ENCODE measurements at places on chromosomes 13 and 19.

DNA sequence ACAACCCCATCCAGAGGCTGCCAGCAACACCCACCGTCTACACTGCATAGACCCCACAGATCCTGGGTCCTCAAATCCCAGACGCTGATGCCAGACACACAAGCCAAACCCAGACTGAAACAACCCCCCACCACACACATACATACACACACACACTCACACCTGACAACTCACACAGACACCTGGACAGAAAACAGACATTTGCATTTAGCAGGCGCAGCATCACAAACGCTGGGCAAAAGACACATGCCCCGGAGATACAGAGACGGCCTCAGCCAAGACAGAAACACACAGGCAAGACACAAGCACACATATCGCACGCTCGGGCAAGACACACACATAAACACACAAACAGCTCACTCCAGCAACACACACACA is 1.3 kb downstream of the BBC3 start:
- no peak for DNase-seq

GRCh38 chr13:96093296-96094006 is 3.5 kb downstream of the HS6ST3 start:
- DNase-seq: no peak

GRCh38 chr19:2627855-2628254 is 74.6 kb downstream of the GNG7 start:
- no peak for DNase-seq

DNA sequence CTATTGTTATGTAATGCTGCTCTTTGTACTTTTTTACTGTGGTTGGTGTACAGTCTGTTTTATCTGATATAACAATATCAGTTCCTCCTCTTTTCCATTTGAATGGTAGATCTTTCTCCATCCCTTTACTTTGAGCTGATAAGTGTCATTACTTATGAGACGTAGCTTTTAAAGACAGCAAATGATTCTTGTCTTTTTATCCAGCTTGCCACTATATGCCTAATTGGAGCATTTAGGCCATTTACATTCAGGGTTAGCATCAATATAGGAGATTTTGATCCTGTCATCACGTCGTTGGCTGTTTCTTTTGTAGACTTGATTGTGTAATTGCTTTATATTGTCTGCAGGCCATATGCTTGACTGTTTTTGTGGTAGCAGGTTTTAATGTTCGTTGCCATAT is 894.2 kb upstream of the ATXN8OS start:
- DNase-seq: no peak

GRCh38 chr13:76316998-76317527 is 569.1 kb downstream of the KCTD12 start:
- no peak for DNase-seq

GRCh38 chr19:16372065-16372915 is 47.7 kb downstream of the KLF2 start:
- no peak for DNase-seq

DNA sequence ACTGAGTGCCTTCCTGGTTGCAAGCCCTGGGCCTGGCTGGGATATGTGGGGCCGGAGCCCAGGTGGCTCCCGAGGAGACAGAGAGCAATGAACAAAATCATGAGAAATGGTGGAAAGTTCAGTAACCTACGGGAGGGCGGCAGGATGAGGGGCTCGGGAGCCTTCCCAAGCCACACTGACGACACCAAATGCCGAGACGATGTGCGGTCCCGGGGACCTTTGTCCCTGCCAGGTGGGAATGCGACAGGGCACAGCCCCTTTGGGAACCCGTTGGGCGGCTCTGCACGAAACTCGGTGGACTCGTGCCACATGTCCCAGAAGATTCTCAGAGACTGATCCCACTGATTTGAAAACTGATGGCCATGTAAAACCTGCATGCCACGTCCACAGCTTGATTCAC is 11.7 kb upstream of the ZNF14 start:
- no peak for DNase-seq

DNA sequence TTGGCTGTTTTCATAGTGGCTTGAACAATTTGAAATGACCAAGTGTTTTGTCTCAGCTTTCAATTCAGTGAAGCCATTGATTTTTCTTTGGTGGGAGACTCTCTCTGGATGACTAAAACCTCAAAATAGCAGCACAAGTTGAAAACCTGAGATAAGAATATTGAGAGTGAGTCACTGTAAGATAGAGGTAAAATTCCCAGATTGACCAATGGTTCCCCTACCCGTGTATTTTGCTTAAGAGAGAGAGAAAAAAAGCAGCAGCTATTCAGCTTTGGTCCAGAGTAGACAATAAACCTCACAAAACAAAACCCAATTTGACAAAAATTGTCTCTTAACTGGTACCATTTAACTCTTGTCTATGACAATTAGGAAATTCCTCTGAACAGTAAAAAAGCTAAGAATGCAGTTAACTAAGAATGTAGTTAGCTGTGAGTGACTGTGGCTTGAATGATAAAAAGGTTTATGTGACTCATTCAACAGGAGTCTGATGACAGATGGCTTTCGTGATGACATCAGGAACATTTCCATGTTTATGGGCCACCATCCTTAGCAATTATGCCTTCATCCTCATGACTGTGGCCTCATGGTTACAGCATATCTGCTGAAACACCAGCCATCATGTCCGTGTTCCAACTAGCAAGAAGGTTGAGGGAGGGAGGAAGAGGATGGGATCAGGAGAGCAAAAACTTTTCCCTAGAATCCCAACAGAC is 356.9 kb downstream of the NDFIP2 start:
- DNase-seq: no peak

GRCh38 chr13:26424181-26424580 is 133.3 kb upstream of the WASF3 start:
- DNase-seq: no peak

DNA sequence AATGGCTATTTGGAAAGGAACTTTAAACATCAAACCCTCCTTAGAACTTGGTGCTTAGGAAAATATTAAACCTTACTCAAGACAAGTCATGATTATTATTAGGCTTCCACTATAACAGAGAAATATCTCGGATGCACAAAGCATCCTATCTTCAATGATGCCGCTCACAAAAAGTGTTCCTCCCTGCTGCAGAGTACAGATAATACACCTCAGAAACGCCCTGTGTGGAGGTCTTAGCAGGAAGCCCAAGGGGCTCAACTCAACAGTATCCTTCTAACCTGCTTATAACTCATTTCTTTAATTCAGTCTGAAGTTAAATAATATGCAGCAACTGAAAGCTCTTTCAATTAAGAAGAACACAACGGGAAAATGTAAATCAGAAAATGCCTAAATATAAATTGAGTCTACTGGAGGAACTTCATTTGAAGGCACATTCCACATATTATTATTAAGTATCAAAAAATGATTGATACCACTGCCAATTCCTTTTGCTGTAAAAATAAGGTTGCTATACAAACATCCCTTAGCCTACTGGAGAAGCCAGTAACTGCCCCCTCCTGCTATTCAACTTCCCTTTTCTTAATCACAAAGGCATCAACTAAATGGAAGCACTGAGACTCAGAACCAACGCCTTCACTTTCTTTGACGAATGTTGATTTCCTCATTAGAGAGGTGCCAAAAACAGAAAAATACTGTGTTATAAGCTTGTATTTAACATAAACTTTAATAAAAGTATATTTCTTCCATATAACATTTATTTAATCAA is 12.0 kb downstream of the ELF1 start:
- no peak for DNase-seq

- no peak for DNase-seq
Observed at GRCh38 chr13:96650301-96650886, 343.9 kb downstream of the OXGR1 start.

DNA sequence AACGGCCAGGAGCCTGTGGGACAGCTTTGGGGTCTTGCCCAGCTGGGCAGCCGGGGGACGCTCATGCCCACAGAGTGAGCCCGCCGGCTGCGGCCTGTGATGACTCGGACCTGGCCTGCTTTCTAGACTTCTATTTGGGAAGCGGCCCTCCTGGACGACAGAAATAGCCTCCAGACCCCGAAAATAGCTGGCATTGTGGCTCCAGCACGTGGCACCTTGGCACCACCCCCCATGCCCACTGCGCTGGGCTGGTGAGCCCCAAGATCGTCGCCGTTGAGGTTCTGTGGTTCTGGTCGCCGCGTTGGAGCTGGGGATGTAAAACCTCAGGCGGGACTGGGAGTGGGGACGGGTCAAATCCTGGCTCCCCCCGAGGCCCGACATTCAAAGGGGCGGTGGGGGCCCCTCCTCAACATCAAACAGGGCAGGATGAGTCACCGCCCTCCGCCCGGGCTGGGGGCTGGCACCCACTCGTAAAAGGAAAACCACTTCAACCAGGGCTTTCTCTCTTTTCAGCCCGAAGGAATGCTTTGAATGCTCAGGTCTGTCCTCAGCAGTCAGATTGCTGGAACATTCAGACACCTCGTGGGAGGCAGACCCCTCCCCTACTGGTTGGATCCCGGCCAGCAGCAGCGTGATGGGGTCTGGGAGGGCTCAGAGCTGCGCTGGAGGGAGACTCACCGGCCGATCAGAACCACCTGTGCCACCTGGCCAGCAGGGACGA is 42.1 kb downstream of the GADD45B start:
- no peak for DNase-seq

DNA sequence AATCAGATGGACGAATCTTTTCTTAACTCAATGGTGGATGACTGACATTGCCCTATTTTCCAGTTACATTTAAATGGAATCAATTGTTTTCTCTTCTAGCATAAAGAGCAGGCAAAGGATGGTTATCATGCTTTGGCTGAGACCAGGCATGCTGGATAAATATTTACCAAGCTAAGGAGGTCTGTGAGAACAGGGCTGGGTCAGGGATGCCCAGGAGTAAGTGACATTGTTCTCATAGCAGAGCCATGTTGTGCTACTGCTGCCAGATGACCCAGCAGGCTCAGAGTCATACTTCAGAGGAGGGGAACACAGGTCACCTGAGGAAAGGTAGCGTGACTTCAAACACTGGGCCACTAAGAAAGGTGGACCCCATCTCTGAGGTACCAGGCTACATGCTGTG is 116.0 kb upstream of the RNF113B start:
- no peak for DNase-seq

- DNase-seq: no peak
Observed at GRCh38 chr19:660793-661426, 2.1 kb downstream of the RNF126 start.

GRCh38 chr19:17610384-17610783 is 54.9 kb downstream of the COLGALT1 start:
- DNase-seq: no peak

DNA sequence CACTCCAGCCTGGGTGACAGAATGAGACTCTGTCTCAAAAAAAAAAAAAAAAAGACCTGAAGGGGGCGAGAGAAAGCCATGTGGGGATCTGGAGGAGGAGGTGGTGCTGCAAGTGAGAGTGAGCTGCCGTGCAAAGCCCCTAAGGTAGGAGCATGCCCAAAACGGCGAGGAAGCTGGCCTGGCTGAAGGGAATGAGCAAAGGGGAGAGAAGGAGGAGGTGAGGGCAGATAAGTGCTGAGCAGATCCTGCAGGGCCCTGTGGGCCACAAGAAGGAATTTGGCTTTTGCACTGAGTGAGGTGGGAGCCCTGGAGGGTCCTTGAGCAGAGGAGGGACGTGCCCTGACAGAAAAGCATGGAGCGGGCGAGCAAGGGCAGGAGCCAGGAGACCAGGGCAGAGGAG is 19.4 kb upstream of the ADGRE5 start:
- no peak for DNase-seq

DNA sequence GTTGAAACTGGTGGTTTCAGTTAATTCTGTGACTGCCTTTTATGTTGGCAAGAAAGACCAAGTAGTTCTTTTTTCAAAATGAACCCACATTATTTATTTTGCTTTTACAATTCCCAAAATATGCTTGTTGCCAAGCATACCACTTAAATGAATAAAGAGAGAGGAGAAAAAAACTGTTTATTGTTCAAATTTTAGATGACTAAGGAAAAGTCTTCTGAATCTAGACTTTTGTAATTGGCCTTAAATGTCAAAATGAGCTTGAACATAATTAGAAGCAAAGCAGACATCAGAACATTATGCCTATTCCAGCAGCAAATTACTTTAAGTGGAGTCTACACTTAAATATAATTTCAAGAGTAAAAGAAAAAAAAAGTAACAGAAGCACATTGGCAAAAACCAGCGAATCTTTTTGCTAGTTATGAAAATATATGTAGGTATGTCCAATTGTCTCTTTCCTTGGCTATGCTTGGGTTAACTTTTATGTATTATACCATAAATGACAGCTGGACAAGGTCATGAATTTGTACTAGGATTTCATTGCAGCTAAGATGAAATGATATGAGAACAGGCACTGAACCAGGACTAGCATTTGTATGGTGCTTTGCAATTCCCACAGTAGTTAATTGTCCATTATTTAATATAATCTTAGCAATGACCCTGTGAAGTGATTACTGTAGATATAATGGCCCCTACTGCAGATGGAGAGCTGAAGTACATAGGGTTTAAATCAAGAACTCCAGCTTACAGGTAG is 211.9 kb downstream of the NALCN start:
- no peak for DNase-seq

DNA sequence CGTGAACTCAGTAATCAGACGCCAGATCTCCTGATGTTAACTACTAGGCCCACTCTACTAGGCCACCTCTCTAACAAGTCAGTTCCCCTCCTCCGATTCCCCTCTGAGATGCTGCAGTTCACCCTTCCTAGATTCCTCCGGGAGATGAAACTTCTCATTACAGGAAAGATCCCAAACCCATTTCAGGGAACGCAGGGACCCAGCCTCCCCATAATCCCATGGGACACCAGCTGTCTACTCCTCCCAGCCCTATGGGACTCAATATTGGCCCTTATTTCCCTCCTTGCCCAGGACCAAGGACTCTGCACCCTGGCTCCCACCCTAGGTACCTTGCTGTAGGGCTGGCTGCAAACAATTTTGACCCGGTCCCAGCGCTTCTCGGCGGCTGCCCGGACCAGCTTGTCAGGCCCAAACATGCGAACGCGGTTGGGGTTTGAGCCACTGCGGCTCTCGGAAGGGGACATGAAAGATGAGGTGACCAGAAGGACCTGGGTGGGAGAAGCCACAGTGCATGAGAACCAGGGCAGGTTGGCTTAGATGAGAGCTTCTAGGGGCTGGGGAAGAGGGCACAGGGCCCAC is 20.9 kb downstream of the XRCC1 start:
- DNase-seq: no peak

GRCh38 chr13:44394658-44395057 is 21.0 kb downstream of the SERP2 start:
- DNase-seq: no peak

- DNase-seq: no peak
Observed at GRCh38 chr13:83940742-83941141, 58.5 kb upstream of the SLITRK1 start.

GRCh38 chr19:1065606-1066109 is 1.3 kb upstream of the ARHGAP45 start:
- no peak for DNase-seq

GRCh38 chr13:53137779-53138178 is 109.2 kb downstream of the OLFM4 start:
- DNase-seq: no peak

GRCh38 chr13:33150126-33150525 is 133.9 kb downstream of the KL start:
- DNase-seq: no peak

- DNase-seq: no peak
Observed at GRCh38 chr13:77832339-77833100, 86.1 kb downstream of the EDNRB start.

Measured in nephron progenitor cell (in vitro differentiated cells).